ENCODE measurements at places on chromosomes 16 and 17. TPM values are rescaled to one million over a fixed set of nuclear protein-coding genes. Genes with fewer than 3 reads are reported as not detected.

The HBA2 gene
- 59.5 TPM for total RNA-seq

The ZNF597 gene
- total RNA-seq: 1.3 TPM

The ABCA8 gene
- total RNA-seq: 25.3 TPM

The CDH8 gene
- 0.58 TPM for total RNA-seq

The POLR3E gene
- total RNA-seq: 63.8 TPM

The HS3ST3B1 gene
- 1.5 TPM for total RNA-seq

The CYGB gene
- 9.5 TPM for total RNA-seq

The CA10 gene
- not detected for total RNA-seq

The LGALS9B gene
- not detected for total RNA-seq

The SLC35G6 gene
- total RNA-seq: not detected

The RNF157 gene
- 76.5 TPM for total RNA-seq

The CYB5B gene
- total RNA-seq: 57.5 TPM

The KRTAP9-8 gene
- total RNA-seq: not detected

The C17orf113 gene
- 1.2 TPM for total RNA-seq

GRCh38 chr17:60641810-60642220 lies 35.8 kb upstream of the BCAS3 start:
- no peak for DNase-seq

GRCh38 chr17:60229188-60229802 lies 79.5 kb downstream of the CA4 start:
- no peak for DNase-seq

DNA sequence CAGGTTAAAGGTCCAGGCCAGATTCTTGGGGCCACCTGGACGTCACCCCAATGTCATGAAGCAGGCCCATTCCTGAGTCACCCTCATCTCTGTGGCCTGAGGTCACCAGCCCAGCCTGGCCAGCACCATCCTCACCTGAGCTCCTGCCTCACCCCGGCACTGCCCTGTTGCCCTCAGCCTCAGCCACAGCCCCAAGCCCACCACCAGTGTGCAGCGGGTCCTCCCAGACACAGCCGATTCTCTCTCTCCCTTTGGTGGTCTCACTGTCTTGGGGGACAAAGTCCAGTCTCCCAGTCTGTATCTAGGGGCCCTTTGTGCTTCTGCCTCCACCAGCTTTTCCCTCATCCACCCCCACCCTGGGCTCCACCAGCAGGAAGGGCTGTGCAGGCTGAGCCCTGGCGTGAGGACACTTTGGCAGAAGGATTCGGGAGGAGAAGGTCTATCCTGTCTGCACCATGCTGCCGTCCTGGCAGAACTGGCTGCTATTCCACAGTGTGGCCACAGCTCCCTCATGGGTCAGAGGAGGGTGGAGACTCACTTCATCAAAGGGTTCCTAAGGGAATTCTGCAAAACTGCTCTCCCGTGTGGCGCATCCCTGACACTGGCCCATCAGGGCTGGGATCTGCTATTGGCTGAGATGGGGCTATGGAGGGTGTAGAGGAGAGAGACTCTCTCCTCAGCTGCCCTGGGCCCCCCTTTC lies 64.3 kb downstream of the PRMT7 start:
- DNase-seq: peak; percentile 34

GRCh38 chr17:21295036-21295952 lies 10.8 kb downstream of the MAP2K3 start:
- DNase-seq: no peak

GRCh38 chr16:84810518-84811273 lies 9.1 kb upstream of the CRISPLD2 start:
- DNase-seq: peak; percentile 42

- DNase-seq: no peak
Observed at GRCh38 chr17:27810902-27811557, 10.7 kb upstream of the NOS2 start.

DNA sequence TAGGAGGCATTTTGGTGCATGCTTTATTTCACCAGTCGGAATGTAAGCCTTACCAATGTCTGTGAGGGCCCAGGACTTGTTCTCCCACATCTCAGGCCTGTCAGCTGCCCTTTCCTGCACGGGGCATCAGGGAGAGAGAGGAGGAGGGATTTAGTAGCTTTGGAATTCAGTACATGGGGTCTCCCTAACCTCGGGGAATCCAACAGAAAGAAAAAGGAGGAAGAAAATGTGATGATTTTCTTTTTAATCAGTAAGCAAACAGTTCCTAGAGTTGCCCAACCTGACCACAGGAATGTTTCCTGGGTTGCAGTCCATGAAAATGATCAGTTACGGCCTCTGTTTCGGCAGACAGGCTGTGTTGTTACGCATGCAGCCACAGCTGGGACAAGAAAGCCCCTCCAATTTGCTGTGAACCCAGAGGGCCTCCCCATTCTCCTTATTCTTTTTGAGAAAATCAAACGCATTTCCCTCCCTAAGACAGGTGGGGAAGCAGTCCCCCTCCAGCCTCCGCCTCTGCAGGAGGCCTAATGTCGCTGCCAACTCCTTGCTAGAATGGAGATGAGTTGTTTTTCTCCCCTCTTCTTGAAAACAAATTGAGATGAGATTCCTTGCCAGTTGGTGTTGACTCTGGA lies 53.1 kb upstream of the TANGO6 start:
- DNase-seq: no peak

GRCh38 chr16:3748307-3748706 lies 31.0 kb upstream of the TRAP1 start:
- no peak for DNase-seq

GRCh38 chr17:32265192-32265923 lies at the start of gene RHBDL3:
Gene RHBDL3 (plus strand): TSS chr17:32265832. CDS start chr17:32266190, 358 bp downstream.
- no peak for DNase-seq

DNA sequence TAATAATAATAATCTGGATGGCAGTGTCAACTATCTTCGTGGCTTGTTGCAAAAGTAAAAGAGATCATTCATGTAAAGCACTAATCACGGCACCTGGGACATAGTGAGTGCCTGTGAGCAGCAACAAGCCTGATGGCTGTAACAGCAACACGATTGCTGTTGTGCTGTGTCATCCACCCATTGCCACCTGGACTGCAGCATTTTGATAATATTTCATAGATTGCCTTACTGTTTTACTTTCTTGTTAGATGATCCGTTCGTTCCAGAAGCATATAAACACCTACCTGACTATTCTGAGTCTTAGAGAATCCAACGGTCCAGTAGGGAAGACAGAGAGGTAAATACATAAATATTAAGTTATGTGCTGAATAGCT lies 3.1 kb upstream of the MRPS23 start:
- no peak for DNase-seq

DNA sequence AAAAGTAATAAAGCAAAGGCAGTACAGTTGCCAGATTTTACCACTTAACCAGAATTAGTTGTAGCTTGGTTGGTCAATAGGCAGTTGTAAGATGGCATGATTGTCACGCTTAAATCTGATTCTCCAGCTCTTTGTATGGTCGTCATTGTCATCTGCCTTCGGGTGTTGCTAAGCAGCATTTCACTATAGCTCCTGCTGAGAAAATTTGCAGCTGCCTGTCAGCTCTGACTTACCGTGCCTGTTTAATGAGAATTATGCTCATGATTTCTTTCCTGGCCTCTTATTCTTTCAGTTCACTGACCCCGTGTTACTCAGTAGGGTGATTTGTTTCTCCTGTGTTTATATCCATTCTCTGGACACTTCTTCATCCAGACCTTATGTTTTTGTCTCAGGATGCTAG lies 66.7 kb downstream of the TANGO6 start:
- DNase-seq: no peak

DNA sequence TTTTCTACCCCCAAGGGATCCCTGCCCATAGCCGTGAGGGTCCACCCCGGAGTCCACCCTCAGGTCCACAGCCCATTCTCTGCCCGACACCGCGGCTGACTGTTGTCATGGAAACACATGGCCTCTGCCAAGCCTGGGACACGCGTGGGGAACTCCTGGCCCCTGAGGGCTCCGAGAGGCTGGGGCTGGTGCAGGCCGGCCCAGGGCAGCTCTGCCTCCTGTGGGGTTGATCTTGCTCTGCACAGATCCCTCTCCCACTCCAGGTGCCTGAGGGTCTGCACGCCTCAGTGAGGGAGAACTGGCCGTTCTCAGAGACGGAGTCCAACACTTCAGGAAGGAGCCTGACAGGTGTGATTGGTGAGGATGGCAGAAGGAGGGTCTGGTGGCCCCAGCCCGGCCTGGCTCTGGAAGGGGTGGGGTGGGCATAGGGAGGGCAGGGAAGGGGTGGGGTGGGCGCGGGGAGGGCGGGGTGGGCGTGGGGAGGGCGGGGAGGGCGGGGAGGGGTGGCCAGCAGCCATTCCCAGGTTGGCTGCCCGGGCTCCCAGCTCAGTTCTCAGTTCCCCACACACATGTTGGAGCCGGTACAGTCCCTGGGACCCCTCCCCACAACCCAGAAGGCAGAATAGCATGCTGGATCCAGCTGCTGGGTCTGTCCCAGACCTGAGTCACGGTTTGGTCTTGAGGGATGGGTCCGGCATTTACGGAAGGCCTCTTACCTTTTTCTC lies 6.4 kb downstream of the MRPL28 start:
- DNase-seq: peak; percentile 48

- no peak for DNase-seq
Observed at GRCh38 chr17:3956983-3957382, 7.3 kb downstream of the ATP2A3 start.

DNA sequence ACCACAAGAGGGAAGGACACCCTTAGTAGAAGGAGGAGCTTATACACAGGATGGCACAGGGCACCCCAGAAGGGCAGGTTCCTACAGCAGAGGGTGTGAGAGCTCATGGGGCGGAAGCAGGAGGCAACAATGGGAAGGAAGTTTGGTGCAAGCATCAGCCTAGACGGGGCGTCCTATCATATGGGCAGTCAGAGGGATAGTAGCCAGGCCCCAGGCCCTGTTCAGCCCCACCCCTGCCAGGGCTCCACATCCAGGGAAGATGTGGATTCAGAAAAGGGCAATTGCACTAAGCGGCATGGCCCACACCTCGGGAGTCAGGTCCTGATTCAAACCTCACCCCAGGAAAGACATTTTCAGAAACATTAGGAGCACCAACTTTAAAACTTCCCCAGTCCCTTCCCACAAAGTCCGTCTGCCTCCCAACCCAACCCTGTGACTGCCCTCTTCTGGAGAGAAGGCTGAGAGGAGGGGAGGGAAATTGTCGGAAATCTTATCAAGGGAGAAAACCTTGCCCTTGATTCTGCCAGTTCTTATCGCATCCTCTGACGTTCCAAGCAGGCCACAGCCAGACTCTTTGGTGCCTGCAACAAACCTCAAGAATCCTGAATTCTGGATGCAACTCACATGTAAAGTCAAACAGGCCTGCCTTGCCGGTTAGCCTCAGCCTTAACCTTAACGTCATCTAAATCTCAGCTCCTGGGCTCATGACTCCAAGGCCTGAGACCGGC lies 198.8 kb upstream of the CDH5 start:
- no peak for DNase-seq

DNA sequence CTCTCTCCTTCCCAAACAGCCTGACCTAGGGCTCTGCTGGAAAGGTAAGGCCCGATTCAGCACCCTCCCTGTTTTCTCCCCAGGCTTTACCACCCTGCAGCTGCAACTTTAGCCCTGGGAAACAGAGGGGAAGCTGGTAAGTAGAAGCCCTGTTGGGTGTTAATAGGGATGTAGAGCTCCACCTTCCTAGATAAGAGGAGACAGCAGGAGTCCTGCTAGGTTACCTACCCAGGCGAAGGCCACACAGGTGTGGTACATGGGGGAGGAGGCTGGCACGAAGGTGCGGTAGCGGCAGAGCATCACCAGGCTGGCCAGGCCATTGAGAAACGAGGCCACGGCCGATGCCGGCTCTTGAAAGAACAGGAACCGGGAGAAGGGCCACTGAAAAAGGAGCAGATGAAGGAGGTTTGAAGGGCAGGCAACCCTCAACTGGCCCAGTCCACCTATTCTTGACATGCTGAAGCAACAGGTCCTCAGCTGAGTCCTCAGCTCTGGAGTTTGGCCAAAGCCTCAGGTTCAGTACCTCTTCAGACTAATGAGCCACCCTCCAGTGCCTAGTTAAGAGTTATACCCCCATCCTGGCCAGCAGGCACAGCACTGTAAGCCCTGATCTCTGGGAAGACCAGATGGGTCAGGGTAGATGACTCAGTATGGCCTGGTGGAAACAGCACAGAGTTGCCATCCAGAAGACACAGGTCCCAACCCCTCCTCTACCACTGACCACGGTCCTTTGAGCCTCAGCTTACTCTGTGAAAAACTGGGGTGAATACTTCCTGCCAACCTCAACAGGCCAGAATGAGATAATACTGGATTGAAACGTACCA lies 3.3 kb downstream of the PGAP3 start:
- no peak for DNase-seq

DNA sequence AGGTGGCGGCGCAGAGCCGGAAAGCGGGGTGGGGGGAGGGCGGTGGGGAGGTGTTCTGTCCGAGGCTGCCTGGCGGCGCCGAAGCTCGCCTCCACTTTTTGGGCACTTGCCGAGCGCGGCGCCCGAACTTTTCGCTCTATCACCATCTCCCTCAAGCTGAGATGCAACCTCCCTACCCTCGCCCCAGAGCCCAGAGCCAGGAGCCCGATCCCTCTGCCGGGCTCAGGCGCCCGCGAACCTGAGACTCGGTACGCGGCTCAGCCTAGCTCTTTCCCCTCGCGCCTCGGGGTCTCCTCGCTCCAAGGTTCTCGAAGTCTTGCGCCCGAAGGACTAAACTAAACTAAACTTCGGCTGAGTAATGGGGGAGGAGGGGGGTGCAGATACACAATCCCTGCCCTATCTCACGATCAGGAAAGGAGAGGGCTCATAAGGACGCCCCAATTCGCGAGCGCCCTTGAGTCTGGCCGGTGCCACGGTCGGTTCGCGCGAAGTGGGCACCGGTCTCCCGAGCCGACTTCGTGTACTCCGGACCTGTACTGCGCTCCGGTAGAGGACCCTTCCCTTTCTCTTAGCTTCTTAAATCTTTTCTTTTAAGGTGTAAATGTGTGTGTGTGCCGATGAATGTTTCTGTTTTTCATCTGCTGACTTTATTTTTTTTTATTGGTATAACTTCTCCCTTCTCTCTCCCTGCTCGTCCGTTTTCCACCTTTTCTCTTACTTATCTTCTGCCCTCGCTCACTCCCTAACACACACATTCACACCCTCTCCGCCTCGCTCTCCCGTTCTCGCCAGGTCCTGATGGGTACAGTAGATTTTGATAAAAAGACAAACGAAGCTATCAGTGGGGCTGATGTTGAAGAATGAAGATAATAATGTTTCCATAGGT lies 1.9 kb upstream of the SALL1 start:
- no peak for DNase-seq

DNA sequence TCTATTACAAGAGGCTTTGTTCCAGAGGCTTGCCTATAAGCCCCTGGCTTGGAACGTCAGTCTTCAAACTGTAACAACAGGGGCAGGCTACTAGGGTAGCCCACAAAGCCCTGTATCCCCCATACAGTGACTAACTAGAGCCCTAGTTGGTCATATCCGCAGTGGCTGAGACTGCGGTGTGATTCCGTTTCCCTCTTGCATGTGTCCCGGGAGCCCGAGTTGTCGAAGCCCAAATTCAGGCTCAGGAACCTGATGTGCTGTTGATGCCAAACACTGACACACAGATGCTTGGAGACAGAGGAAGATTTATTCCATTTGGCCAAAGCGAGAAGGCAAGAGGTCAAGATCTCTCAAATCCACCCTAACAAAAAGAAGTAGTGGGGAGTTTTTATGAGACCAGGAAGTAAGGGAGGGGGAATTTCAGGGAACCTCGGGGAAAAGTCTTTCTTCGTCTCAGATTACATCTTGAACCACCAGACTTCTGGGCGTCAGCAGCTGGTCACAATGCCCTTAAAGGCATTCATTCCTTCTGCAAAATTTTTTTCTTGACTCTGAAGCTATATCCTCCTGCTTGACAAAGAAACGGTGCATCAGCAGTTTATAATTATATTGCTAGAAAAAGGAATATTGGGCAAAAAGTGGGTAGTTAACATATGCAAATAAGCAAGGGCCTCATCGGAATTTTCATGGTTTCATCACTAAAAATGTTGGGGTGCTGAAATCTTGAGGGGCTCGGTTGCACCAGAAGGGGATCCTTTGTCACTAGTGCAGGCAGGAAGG lies 879 bp downstream of the SLFN5 start:
- DNase-seq: peak; percentile 79

GRCh38 chr17:40915199-40915661 lies 22.2 kb downstream of the KRT23 start:
- DNase-seq: no peak
